ENCODE measurements at places on chromosomes 4 and X. TPM values are rescaled to one million over a fixed set of nuclear protein-coding genes. Genes with fewer than 3 reads are reported as not detected.

GRCh38 chr4:158778156-158778711, 9.4 kb downstream of the FNIP2 start:
- peaks cover 85% of the 10 kb centered on the region for H3K4me1 ChIP-seq
- H3K27me3 ChIP-seq, result no peaks in the 10 kb centered on the region
- no peak for DNase-seq
- H3K36me3 ChIP-seq, result no peaks in the 10 kb centered on the region
- no peak overlapping the region for H3K4me3 ChIP-seq

GRCh38 chr4:182715548-182715947, 201.6 kb downstream of the DCTD start:
- no peaks in the 10 kb centered on the region for H3K27me3 ChIP-seq
- H3K27ac ChIP-seq, result no peak overlapping the region
- no peaks in the 10 kb centered on the region for H3K36me3 ChIP-seq
- H3K4me1 ChIP-seq, result no peaks in the 10 kb centered on the region

GRCh38 chrX:1618689-1619088, 3.8 kb downstream of the ASMT start:
- no peaks in the 10 kb centered on the region for H3K36me3 ChIP-seq
- no peak overlapping the region for H3K4me3 ChIP-seq
- peaks cover 5% of the 10 kb centered on the region for H3K4me1 ChIP-seq
- DNase-seq, result no peak

GRCh38 chr4:156933633-156934258, 37.9 kb downstream of the PDGFC start:
- H3K27me3 ChIP-seq, result no peaks in the 10 kb centered on the region
- H3K36me3 ChIP-seq, result no peaks in the 10 kb centered on the region
- peak; percentile 58 for DNase-seq
- no peak overlapping the region for H3K27ac ChIP-seq

RAB39B gene
- total RNA-seq, result 0.07 TPM

Data from HepG2 (cell line).